Activated T-cell treated with anti-CD3 and anti-CD28 coated beads, Interleukin-2, amount 50 U/mL, for 72 hours (primary cell): ENCODE measurements at places on chromosomes 3 and 15. TPM values are rescaled to one million over a fixed set of nuclear protein-coding genes. Genes with fewer than 3 reads are reported as not detected.
A peak's percentile ranks its signal among the peaks of the same experiment; 100 is the strongest.

DNA sequence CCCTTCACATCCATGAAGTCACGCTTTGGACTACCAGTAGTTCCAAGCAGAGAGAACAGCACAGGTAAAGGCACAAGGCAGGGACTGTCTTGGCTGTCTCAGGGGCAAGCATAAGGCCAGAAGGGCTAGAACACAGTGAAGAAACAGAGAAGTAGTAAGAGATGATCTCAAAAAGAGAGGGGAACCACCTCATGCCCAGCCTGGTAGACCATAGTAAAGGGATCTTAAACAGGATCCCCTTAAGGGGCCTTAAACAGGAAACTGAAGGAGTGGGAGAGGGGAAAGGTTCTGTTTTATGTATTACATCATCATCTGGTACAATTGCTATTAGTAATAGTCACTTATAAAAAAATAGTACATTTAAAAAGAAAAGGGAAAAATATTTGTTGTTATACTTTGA, 25.8 kb downstream of the P2RY1 start:
- no peak for DNase-seq
- H3K36me3 ChIP-seq, result no peaks in the 10 kb centered on the region
- H3K4me3 ChIP-seq, result no peak overlapping the region
- H3K27ac ChIP-seq, result no peak overlapping the region

DNA sequence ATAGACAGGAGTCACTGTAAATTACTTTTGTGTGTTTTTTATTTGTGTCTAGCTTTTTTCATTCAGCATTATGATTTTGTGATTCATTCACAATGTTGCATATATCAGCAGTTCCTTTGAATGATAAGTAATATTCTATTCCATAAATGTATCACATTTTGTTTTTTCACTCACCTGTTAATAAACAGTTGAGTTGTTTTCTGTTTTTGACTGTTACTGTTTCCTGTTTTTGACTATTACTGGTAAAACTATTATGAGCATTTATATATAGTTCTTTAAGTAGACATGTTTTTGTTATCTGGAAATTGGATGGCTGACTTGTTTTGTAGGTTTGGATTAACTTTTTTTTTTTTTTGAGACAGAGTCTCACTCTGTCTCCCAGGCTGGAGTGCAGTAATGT, 138.4 kb downstream of the RSRC1 start:
- peaks cover 43% of the 10 kb centered on the region for H3K36me3 ChIP-seq
- no peaks in the 10 kb centered on the region for H3K4me1 ChIP-seq
- H3K27me3 ChIP-seq, result no peaks in the 10 kb centered on the region
- no peak overlapping the region for H3K27ac ChIP-seq
- no peak for DNase-seq
- H3K4me3 ChIP-seq, result no peak overlapping the region

GRCh38 chr15:68045289-68046265, 8.5 kb upstream of the PIAS1 start:
- peaks cover 14% of the 10 kb centered on the region for H3K27me3 ChIP-seq
- no peak for DNase-seq
- H3K27ac ChIP-seq, result no peak overlapping the region
- no peak overlapping the region for H3K4me3 ChIP-seq
- no peaks in the 10 kb centered on the region for H3K4me1 ChIP-seq

- H3K4me3 ChIP-seq, result no peak overlapping the region
- no peak for DNase-seq
- no peak overlapping the region for H3K27ac ChIP-seq
- no peaks in the 10 kb centered on the region for H3K36me3 ChIP-seq
- no peaks in the 10 kb centered on the region for H3K27me3 ChIP-seq
Observed at GRCh38 chr3:129357616-129358015, 70.8 kb downstream of the EFCAB12 start.

GRCh38 chr3:98599647-98600411, 6.4 kb upstream of the CPOX start:
- H3K4me1 ChIP-seq, result no peaks in the 10 kb centered on the region
- peaks cover 6% of the 10 kb centered on the region for H3K27me3 ChIP-seq
- DNase-seq, result no peak
- no peak overlapping the region for H3K4me3 ChIP-seq

DNA sequence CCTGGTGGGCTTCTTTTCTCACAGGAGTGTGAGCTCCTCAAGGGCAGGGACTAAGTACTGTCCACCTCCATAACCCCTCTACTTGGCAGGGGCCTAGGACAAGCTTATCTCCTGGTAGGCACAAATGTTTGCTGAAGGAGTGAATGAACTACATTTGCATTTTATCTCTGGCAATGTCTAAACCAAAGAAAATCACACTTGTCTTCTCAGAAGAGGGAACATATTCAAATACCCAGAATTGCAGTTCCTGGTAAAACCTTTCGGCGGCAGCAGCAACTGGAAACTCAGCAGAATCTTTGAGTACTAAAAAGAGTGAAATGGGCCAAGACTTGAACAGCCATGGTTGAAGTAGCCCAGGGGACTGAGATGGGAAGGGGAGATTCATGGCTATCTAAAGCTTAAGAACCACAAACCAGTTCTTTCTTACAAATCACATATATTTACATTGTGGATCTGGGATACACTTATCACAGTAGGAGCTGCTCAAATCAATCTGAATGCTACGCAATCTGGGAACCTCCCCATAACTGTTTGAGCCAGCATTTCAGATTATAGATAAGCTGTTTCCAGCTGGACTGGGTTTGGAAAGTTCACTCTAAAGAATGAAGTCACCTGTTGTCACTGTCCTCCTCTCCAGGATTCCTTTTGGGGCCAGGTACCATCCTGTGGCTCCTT, 18.7 kb upstream of the PTPN9 start:
- no peaks in the 10 kb centered on the region for H3K27me3 ChIP-seq
- peaks cover 12% of the 10 kb centered on the region for H3K36me3 ChIP-seq
- peak; percentile 41 for DNase-seq
- H3K4me3 ChIP-seq, result peak overlapping the region; percentile 15
- H3K27ac ChIP-seq, result peak overlapping the region; percentile 93
- peaks cover 12% of the 10 kb centered on the region for H3K4me1 ChIP-seq

- H3K4me3 ChIP-seq, result no peak overlapping the region
- no peak for DNase-seq
- H3K27me3 ChIP-seq, result peaks cover 6% of the 10 kb centered on the region
- H3K27ac ChIP-seq, result no peak overlapping the region
- no peaks in the 10 kb centered on the region for H3K4me1 ChIP-seq
Observed at GRCh38 chr3:192339214-192339613, 388.1 kb downstream of the FGF12 start.

DNA sequence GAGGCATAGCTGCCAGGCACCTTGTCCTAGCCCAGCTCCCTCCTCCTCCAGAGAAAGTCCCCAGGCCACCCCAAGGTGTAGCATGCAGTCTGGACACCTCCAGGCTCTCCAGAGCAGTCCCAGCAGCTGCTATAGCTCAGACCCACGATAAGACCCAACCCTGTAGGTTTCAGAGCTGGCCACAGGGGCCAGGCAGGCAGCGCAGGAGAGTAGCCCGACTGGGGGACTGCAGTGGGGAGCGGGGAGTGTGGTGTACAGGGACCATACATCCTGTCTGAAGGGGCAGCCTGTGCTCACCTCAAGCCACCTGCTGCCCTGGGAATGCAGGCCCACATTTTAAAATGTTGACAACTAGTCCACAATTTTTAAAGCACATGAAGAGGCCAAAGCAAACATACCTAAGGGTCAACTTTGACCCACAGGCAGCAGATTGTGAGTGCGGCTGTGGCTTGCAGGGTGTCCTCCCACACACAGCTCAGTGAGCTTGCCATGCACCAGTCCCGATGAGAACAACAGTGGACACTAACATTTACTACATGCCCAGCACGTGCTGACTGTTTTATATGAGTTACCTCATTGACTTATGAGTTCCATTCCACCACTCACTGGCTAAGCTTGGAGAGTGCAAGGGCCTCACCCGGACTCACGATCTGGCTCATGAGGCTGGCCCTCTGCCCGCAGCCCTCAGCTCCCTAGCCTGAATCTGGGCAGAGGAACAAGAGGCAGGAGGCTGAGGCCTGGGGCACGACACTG, 81.4 kb downstream of the DNAJB8 start:
- H3K36me3 ChIP-seq, result no peaks in the 10 kb centered on the region
- no peak overlapping the region for H3K27ac ChIP-seq
- no peak overlapping the region for H3K4me3 ChIP-seq

GRCh38 chr3:98521897-98522543, 682 bp downstream of the CLDND1 start:
- peak overlapping the region; percentile 88 for H3K27ac ChIP-seq
- H3K27me3 ChIP-seq, result no peaks in the 10 kb centered on the region
- H3K4me1 ChIP-seq, result peaks cover 82% of the 10 kb centered on the region
- peak; percentile 78 for DNase-seq
- peaks cover 59% of the 10 kb centered on the region for H3K36me3 ChIP-seq

DNA sequence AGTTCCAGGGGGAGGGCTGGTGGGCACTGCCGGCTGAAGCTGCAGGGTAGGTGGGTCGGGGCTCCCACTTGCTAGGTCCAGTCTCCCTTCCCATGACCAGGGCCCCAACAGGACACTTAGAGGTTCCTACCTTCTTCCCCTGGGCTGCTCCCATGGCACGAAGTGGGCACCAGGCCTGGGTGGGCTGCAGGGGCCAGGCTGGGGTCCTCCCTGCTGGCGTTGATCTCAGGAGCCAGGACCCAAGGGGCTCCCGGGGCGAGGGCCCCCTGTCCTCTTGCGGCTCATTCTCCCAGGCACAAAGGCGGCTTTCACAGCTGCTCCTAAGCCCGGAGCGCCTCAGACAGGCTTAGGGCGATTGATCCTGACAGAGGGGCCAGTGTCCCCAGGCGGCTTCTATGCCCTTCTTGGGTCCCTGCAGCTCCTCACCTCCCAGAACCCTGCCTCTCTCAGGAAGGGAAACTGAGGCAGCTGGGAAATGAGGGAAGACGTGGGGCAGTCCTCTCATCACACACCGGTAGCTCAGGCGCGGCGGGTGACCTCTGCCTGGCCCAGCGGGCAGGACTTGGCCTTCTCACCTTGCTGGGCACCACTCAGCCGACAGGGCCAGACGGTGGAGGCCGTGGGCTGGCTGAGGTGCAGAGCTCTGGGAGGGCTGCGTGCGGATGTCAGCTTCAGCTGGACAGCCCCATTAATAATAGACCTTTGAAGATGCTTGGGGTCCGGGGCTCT, 39.6 kb downstream of the FAM3D start:
- no peak for DNase-seq
- H3K36me3 ChIP-seq, result no peaks in the 10 kb centered on the region
- no peak overlapping the region for H3K27ac ChIP-seq
- no peaks in the 10 kb centered on the region for H3K4me1 ChIP-seq
- no peak overlapping the region for H3K4me3 ChIP-seq

GRCh38 chr3:152097120-152097519, 171.6 kb upstream of the MBNL1 start:
- no peaks in the 10 kb centered on the region for H3K36me3 ChIP-seq
- DNase-seq, result no peak
- H3K4me1 ChIP-seq, result no peaks in the 10 kb centered on the region
- H3K4me3 ChIP-seq, result no peak overlapping the region

- no peaks in the 10 kb centered on the region for H3K27me3 ChIP-seq
- H3K36me3 ChIP-seq, result peaks cover 7% of the 10 kb centered on the region
- H3K4me3 ChIP-seq, result peak within 1 kb of the TSS; percentile 79
- H3K4me1 ChIP-seq, result peaks cover 51% of the 10 kb centered on the region
- H3K27ac ChIP-seq, result peak within 1 kb of the TSS; percentile 48
Observed at GRCh38 chr3:50345586-50346234, at the start of gene ZMYND10. Gene ZMYND10, minus strand, starts transcription at chr3:50345732. Its CDS starts 153 bp downstream, at chr3:50345579.

DNA sequence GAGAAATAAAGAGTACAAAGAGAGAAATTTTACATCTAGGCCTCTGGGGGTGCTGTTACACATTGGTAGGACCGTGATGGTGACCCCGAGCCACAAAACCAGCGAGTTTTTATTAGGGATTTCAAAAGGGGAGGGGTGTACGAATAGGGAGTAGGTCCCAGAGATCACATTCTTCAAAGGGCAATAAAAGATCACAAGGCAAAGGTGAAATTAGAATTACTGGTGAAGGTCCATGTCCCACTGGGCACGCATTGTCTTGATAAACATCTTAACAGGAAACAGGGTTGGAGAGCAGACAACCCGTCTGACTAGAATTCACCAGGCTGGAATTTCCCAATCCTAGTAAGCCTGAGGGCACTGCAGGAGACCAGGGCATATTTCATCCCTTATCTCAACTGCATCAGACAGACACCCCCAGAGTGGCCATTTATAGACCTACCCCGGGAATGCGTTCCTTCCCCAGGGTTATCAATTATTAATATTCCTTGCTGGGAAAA, 4.3 kb downstream of the IRAK2 start:
- no peaks in the 10 kb centered on the region for H3K27me3 ChIP-seq
- DNase-seq, result no peak
- H3K36me3 ChIP-seq, result peaks cover 9% of the 10 kb centered on the region
- no peak overlapping the region for H3K4me3 ChIP-seq
- no peak overlapping the region for H3K27ac ChIP-seq

- H3K27me3 ChIP-seq, result no peaks in the 10 kb centered on the region
- peak overlapping the region; percentile 50 for H3K4me3 ChIP-seq
- H3K36me3 ChIP-seq, result peaks cover 5% of the 10 kb centered on the region
- DNase-seq, result peak; percentile 42
Observed at GRCh38 chr3:100089812-100090668, 24.3 kb downstream of the FILIP1L start.

- no peaks in the 10 kb centered on the region for H3K36me3 ChIP-seq
- no peak overlapping the region for H3K27ac ChIP-seq
- no peak for DNase-seq
- H3K27me3 ChIP-seq, result peaks cover 27% of the 10 kb centered on the region
- H3K4me1 ChIP-seq, result no peaks in the 10 kb centered on the region
Observed at GRCh38 chr3:120272286-120272685, 12.7 kb downstream of the GPR156 start.

GRCh38 chr3:13020159-13020750, 53.0 kb downstream of the IQSEC1 start:
- H3K36me3 ChIP-seq, result no peaks in the 10 kb centered on the region
- H3K4me3 ChIP-seq, result no peak overlapping the region
- H3K27ac ChIP-seq, result no peak overlapping the region

GRCh38 chr15:68020685-68021084, 33.4 kb upstream of the PIAS1 start:
- H3K4me1 ChIP-seq, result no peaks in the 10 kb centered on the region
- no peak for DNase-seq
- no peaks in the 10 kb centered on the region for H3K36me3 ChIP-seq

DNA sequence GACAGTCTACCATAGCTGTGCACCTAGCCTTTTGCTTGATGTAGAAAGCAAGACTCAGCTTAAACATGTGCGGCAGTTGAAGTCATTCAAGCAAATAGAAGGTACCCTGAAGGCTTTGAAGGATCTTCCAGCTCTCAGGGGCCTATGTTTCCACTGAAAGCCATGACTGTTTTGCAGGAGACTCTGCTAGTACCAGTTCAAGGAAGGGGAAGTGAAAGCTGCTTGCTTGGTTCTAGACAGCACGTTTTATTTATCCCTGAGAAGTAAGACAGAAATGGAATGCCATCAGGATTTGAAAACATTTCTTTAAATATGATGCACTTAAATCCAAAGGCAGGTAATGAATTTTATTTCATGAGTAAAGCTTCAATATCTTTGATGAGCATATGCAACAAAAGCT, 311.4 kb downstream of the PDCD6IP start:
- DNase-seq, result no peak
- peaks cover 7% of the 10 kb centered on the region for H3K27me3 ChIP-seq
- no peak overlapping the region for H3K4me3 ChIP-seq
- H3K27ac ChIP-seq, result no peak overlapping the region

TRH gene
- total RNA-seq, result not detected

EBLN2 gene
- total RNA-seq, result 7.4 TPM

TICRR gene
- total RNA-seq, result 23.4 TPM

KLHL40 gene
- total RNA-seq, result not detected

CDHR4 gene
- total RNA-seq, result 0.39 TPM

ITIH1 gene
- total RNA-seq, result not detected

HHLA2 gene
- total RNA-seq, result 1.9 TPM
